CD4-positive, alpha-beta T cell treated with Interleukin-1 beta for 1 hour (primary cell): ENCODE measurements at places on chromosomes 5 and 9.
A peak's percentile ranks its signal among the peaks of the same experiment; 100 is the strongest.

DNA sequence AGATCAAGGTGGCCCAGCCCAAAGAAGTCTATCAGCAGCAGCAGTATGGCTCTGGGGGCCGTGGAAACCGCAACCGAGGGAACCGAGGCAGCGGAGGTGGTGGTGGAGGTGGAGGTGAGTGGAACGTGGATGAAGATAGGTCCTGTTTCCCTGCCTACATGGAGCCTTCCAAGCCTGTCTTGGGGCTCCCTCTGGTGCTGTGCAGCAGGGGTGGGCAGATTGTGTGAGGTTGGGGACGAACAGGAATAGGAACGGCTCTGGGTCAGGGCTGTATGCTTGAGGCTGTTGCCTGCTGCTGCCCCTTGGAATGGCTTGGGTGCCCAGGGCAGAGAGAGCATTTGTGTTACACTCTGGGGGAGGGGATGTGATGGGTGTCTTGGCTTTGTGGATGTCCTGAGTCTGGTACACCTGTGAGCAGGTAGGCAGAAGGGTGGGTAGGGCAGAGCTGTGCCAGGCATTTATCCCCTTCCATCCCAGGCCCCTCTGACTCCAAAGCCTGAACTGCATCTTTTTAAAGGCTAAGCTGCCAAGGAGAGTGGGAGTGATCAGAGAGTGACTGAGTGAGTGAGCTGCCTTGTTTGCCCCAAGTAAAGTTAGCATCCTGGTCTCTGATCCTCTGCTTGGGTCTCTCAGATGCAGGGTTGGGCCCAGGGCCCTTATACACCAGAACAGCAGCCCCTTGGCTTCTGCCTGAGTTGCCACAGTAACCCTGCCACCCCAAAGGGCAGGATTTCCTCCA, 5.2 kb downstream of the HNRNPAB start:
- no peak for DNase-seq

DNA sequence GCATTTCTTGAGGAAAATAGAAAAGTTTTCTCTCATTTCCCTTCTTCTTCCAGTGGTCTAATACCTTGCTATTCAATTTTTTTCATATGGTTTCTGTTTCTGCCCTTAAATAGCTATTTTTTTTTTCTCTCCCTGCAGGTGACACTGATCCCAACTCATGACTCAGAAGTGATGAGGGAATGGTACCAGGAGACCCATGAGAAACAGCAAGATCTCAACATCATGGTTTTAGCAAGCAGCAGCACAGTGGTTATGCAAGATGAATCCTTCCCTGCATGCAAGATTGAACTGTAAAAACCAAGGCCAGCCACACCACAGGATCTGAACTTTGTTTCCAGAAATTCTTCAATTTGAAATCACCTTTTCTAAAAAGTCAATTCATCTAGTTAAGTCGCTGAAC, 97.7 kb downstream of the MAP1B start:
- DNase-seq: no peak

DNA sequence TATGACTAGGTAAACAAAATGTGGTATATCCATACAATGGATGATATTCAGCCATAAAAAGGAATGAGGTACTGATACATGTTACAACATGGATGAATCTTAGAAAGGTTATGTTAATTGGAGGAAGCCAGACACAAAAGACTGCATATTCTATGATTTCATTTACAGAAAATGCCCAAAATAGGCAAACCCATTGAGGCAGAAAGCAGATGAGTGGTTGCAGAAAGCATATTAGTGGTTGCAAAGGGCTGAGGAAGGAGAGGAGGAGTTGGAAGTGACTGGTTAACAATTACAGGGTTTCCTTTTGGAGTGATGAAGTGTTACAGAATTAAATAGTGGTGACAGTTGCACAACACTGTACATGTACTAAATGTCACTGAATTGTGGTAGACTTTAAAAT, 17.7 kb downstream of the PLGRKT start:
- DNase-seq: no peak

- no peak for DNase-seq
Measured at GRCh38 chr9:34249274-34249673, 70.4 kb downstream of the UBAP1 start.

GRCh38 chr5:131430794-131431193, 166.9 kb downstream of the CDC42SE2 start:
- no peak for DNase-seq

GRCh38 chr5:142096382-142096781, 12.2 kb upstream of the NDFIP1 start:
- peak; percentile 38 for DNase-seq

DNA sequence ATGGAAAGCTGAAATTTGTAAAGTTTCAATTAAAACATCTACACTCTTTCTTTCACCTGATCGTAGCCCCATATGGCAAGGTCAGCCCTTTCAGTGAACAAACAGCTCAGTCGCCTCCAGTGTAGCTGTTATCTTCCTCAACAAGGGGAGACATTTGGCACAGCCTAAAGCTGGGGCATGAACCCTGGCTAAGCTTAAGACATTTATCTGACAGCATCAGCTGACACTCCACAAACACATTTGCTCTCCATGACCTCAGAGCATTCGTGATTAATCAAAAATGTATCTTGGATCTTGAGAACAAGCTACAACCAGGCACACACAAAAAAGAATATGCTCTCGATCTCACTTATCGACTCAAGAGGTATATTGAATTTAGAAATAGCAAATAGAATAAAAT, 67.3 kb downstream of the POU5F2 start:
- no peak for DNase-seq

GRCh38 chr5:102218159-102218558, 77.9 kb downstream of the SLCO4C1 start:
- DNase-seq: no peak

DNA sequence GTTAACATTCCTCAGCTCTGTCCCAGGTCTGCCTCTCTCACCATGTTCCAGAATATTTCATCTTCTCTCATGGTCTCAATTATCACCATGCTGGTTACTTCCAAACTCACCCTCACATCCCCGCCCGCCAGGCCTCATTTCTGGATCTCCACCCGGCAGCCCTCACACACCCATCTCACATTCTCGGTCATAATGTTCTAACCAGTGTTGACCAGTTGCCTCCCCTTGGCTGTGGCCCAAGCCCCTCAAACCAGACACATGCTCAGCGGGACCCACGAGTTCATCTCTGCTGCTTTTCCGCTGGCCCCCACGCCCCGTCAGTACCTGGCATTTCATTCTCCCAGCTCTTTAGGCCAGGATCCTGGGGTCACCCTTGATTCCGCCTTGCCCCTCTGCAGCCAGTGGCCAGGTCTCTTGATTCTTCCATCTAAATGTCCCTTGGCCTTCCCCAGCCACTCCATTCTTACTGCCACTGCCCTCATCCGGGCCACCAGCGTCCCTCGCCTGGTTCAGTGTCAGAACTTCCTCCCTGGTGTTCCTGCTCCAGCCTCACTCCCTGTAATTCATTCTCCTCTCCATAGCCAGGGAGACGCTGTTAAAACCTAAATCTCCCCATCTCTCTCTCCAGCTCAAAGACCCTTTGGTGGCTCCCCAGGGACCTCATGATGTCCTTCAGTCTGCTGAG, 141.7 kb downstream of the MVB12B start:
- DNase-seq: no peak

DNA sequence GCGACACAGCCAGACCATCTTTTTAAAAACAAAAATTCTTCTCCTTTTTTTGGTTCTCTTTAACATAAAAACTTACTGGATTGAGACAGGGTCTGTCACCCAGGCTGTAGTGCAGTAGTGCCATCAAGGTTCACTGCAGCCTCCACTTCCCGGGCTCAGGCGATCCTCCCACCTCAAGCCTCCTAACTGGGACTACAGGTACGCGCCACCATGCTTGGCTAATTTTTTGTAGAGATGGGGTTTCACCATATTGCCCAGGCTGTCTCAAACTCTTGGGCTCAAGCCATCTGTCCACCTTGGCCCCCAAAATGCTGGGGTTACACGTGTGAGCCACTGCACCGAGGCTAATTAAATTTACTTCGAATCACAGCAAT, 13.8 kb downstream of the HNRNPK start:
- no peak for DNase-seq

GRCh38 chr9:86200599-86201162, 58.8 kb downstream of the C9orf153 start:
- peak; percentile 8 for DNase-seq

DNA sequence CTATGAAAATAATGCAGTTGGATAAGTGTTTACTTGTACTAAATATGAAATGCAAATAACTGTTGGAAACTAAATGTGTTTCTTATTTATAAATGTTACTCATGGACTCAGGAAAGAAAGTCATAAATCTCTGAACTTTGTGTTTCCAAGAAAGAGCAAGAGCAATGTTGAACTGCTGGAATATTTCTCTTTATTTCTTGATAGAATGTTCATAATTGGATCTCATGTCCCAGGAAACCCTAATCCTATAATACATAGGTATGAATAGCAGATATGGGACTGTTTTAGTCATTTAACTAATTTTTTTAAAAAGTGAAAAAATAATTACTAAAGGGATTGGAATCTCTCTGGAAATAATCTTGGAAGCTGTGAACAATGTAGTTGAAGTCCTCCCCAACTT, 245.0 kb upstream of the ACTBL2 start:
- no peak for DNase-seq

DNA sequence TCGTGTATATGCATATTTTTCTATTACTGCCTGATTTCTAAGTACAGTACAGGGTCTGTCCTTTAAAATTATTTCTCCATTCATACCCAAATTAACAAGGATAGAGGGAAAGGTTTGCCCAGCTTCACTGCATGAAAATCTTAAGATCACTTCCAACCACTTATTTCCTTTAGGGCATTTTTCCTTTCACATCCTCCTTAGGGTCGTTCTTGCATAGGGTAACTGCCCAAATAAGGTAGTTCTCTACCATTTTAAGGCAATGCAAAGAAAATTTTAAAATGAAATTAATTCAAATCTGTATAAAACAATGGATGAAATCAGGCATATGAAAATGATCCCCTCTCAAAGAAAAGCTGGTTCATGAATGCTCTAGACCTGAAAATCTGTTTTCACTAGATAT, 4.1 kb upstream of the CDC20B start:
- DNase-seq: no peak

DNA sequence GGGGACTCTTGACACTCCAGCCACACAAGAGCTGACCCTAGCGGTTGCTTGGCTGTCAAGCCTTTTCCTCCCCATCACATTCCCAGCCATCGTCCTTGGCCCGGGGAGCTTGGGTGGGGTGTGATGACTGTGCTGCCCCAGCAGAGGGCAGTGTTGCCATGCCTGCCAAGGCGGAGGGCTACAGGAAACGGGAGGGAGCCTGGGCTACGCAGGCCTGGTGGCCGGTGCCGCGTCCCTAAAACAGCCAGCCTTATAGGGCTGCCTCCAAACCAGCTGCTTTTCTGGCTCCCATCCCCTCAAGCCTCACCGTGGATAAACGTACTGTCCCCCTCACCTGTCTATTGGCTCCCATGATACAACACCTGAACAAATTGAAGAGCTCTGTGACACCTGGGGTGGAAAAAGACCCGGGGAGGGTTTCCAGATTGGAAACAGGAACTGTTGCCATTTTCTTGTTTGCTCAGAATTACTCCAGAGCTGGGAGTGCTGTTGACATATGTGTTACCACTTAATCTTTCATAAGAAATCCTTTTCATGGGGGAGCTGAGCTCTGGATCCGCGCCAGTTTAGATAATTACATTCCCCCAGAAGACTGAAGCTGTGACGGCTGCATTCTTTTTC, 72.8 kb upstream of the ASTN2 start:
- peak; percentile 3 for DNase-seq

DNA sequence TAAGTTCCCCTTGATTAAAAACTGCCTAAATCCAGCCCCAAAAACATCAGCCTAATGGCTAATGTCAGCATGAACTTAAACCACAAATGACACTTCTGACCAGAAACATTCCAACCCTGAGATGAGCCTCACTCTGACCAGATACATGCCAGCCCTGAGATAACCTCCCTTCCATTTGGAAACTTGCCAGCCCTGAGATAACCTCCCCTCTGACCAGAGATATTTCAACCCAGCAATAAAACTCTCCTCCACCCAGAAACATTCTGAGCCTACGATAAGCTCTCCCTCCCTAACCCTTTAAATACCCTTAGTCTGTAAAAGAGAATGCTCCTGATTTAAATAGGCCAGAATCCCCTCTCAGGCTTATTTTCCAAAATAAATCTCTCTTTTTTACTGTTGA, 1035.7 kb upstream of the NUDT12 start:
- no peak for DNase-seq

DNA sequence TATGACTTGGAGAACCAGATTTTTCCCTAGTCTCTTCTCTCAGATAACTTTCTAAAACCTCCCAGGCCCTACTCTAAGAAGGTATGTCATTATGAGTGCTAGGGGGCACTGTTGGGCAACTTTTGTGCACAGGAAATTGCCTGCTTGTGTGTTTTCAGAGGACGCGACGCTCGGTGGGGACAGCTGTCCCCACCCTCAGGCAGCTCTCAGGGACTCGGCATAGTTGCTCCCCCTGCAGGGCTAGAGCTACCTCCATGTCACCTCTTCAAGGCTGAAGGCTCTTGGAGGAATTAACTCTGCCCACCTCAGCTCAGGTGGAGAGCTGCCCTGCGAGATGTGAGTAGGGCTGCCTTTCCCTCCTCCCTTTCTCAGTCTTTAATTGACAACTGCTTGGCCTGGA, 10.2 kb upstream of the TIFAB start:
- DNase-seq: peak; percentile 53

- no peak for DNase-seq
Measured at GRCh38 chr5:124193371-124193789, 553.1 kb downstream of the ZNF608 start.

GRCh38 chr5:154993461-154993860, 20.1 kb upstream of the KIF4B start:
- no peak for DNase-seq

GRCh38 chr9:136117291-136117915, 1.3 kb downstream of the TMEM250 start:
- no peak for DNase-seq
